ENCODE measurements at places on chromosomes 11 and 22.

DNA sequence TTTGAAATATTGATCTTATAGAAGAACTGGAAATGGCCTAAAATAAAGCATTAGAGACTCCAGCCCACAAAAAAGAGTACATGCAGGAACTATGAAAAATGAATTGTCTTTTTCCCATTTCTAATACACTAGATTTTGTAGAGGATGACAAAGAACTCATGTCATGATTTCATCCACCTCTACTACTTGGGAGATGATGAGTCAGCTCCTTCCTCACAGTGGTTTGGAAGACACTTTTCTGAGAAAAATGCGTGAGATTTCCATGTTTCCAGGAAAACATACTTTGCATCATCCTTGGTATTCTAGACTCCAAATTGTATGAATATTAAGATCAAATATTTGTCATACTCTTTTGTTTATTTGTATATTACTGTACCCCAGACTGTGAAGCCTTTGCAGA, 500.5 kb downstream of the FAM181B start:
- DNase-seq: no peak

DNA sequence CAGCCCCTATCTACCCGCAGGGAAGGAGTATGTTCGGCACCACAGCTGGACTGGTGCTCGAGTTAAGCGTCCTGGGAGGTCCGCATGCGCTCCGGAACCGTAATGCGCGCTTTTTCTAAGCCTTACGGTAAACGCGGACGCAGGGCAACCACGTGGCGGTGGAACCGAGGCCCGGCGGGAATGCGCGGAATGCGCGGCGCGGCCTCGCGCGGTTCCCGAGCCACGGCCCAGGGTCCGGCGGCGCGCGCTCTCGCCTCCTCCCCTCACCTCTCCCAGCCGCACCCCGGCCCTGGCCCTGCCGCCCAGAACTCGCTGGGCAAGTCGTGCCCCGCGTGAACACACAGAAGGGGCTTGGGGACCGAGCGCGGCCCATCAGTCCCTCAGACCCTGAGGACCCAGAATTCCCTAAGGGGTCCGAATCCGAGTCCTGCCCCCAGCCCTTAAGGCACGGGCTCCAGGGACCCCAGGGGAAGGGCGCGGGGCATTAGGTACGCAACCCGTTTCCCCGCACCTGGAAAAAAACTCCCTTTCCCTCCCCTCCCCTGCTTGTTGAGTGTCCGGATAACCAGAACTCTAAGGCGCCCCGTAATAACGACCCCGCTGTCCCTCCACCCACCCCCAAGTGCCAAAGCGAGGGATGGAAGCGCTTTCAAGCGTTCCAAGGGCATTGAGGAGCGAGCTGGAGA, 4.3 kb upstream of the CCND1 start:
- DNase-seq: peak; percentile 28

DNA sequence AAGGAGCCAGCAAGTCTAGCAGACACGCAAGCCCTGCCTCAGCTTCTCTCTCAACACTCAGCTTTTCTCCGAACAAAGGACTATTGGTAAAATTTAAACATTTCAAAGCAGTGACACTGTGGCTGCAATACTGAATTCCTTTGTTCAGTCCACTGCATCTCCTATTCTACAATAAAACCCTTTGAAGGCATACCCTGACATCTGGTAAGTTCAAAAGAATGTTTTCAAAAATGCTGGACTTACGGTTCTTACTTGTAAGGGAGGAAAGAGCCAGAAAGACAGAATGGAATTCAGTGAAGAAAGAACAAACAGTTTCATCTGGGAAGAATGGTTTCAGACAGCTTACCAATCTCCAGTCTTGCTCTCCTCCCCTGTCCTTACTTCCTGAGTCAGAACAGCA, 12.7 kb upstream of the OR8K1 start:
- no peak for DNase-seq

DNA sequence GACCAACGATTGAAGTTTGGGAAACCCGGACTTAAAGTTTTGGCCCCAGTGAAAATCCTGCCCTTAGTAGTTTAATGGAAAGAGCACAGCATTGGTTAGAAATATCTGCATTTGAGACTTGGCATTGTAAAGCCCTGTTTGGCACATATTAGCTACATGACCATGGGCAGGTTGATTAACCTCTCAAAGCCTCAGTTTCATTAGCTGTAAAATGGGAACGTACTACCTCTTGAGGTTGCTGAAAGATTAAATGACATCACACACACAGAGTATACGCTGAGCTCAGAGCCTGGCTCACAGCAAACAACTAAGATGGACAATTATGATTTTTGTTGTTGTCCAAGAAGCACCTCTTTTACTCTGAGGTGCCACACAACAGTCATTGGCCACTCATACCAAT, 153.0 kb upstream of the TIMP3 start:
- no peak for DNase-seq

DNA sequence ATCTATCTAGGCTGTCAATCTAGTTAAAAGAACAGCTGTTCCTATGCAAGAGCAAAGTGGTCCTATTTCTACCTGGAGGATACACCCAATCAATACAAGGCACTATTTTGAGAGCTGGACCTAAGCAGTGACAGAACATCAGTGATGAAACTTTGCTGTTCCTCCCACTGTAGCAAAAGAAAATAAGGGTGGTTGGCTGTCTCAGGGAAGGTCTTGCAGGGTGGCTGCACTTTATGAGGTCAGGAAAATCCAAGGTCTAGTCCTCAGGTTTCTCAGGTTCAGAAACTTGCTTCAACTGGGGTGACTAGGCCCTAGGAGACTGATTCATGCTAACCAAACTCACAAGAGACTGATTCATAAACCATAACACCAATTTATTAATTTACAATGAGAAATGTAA, 11.6 kb downstream of the CPSF7 start:
- no peak for DNase-seq

- DNase-seq: no peak
Measured at GRCh38 chr11:34423300-34423699, 15.4 kb upstream of the CAT start.

GRCh38 chr11:122706291-122707088, 51.0 kb downstream of the UBASH3B start:
- DNase-seq: no peak

DNA sequence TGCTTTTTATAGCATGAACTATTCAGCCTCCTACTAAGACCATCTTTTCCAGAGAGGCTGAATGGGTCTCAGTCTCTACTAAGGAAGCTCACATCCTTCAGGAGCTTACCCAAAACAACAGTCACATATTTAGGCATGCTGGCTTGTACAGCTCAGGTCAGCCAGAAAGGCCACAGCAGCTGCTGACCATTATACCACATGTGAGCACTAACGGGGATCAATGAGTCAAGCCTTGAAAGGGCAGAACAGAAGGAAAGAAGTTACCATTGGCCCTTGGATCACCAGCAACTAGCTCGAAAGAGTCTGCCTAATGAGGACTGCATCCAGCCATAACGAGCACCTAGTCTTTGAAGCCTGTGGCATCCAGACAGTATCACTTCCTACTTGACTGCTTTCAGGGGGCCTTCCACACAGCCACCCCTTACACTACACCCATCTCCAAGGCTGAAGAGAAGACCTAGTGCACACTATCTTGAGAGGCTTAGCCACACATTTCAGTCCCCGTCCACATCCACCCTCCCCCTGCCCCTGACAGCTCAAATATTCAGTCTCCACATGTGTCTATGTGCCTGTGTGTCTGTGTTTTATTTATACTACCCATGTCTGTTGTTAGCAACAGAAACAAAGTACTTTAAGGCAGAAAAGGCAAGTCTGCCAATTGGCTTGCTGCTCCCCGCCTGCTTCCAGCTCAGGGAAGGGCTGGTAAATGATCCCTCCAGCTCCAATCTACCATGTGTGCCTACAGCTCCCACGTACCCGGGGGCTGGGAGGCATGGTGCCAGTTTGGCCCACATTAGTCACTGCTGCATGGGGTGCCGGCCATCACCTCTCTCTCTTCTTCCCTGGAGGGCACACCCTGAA, 95.5 kb downstream of the RPL27A start:
- DNase-seq: peak; percentile 75

GRCh38 chr11:2571598-2572281, 126.9 kb downstream of the KCNQ1 start:
- DNase-seq: no peak

- no peak for DNase-seq
Measured at GRCh38 chr11:92979176-92979575, 9.7 kb downstream of the MTNR1B start.

DNA sequence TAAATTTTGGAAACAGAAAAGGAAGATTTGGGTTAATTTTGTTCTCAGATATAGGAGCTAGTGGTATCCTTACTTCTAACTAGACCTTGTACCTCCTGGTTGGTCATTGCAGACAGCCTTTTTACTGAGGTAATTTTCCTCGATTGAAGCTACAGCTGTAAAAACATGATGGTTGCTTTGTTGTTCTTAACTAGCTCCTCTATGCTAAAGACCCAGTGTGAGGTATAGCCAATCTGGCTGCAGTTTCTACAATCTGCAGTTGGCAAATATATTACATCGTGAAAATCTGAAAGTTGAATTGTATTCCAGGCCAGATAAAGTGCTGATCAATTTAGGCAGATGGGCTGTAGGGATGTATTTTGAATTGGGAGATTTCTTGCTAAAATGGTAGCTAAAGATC, 116.5 kb downstream of the AASDHPPT start:
- no peak for DNase-seq

DNA sequence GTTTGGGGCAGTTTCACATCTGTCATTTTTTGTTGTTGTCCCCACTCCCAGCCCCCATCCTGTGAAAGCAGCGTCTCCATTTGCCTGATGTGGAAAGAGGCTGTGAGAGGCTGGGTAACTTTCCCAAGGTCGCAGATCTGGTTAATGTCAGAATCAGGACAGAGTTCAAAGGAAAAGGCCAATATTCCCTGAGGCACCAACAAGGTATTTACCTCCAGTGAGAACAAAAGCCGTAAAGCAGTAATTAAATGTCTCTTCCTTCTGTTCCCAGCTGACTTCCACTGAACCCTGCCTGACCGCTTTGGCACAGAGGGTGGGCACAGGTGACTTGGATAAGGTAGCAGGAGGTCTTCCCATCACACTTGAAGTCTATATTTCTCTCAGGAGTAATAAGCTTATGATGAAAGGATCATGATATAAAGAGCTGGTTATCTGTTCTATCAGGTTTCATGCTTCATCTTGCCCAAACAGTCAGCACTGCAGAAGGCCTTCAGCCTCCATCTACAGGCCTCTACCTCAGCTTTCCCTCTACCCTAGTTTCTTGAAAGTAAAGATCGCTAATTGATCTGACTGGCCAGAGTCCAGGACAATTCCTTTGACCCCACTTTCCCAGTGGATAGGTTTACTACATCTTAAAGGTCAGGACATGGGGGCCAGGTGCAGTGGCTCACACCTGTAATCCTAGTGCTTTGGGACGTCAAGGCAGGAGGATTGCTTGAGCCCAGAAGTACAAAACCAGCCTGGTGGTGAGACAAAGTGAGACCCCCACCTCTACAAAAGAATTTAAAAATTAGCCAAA, 9.4 kb downstream of the C11orf91 start:
- DNase-seq: no peak

GRCh38 chr11:793556-793955, 3.7 kb upstream of the CEND1 start:
- no peak for DNase-seq

DNA sequence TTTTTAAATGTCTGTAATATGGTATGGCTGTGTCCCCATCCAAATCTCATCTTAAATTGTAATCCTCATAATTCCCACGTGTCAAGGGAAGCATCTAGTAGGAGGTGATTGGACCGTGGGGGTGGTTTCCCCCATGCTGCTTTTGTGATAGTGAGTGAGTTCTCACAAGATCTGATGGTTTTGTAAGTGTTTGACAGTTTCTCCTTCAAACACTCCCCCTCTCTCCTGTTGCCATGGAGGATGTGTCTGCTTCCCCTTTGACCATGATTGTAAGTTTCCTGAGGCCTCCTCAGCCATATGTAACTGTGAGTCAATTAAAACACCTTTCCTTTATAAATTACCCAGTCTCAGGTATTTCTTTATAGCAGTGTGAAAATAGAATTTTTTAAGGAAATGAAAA, 31.1 kb upstream of the CD44 start:
- no peak for DNase-seq

DNA sequence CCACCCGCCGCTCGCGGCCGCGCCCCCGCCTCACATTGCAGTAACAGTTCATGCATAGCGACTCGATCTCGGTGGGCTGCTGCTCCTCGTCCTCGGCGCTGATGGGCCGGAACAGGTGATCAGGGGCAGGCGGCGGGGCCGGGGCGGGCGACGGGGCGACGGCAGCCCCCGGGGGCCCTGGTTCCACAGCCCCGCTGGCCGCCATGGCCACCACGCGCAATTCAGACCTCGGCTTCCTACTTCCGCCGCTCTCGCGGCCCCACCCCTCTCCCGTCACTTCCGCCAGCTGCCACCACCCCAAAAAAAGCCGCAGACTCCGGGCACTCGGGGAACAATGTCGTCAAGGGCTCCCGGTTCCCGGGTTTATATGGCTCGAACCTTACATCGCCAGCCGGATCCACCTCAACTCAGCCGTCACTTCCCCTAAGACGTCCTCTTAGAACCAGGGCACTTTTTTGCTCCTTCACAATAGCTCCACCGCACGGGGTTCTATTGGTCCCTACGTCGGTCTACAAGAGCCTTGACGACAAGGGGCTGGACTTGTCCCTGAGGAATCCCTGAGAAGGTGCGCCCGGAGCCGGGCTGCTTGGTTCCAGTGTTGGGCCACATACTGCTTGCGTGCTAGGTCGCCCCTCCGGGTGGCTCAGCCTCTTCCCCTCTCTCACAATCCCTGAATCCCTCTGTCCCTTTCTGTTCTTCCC, at the start of gene ZPR1:
Gene ZPR1 (minus strand): TSS at position 238 of the 701 bp plus-strand sequence. CDS start 33 bp downstream, at position 205.
- peak; percentile 96 for DNase-seq

DNA sequence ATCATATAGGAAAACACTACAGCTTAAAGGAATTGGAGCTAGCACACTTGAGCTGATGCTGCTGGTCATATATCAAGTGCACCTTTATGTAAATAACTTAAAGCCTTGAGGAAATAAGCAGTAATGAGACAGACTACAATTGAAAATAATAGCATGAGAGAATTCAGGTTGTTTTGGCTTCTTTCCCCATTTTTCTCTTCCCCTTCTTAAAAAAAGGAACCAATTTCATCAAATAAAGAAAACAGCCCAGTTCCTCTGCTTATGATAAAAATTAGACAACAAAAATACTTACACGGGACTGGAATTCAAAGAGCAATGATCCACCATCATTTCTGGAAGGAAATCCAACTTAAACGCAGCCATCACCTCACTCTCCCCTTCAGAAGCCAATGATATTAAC, 50.2 kb upstream of the RAPSN start:
- DNase-seq: no peak

- DNase-seq: no peak
Measured at GRCh38 chr11:2108675-2109491, 30.3 kb downstream of the IGF2 start.

- DNase-seq: peak; percentile 36
Measured at GRCh38 chr11:10930224-10930971, 72.5 kb upstream of the ZBED5 start.

- DNase-seq: no peak
Measured at GRCh38 chr11:83220260-83220659, 26.7 kb downstream of the ANKRD42 start.
